ENCODE measurements at places on chromosomes 6 and 20. TPM values are rescaled to one million over a fixed set of nuclear protein-coding genes. Genes with fewer than 3 reads are reported as not detected.
A peak's percentile ranks its signal among the peaks of the same experiment; 100 is the strongest.

Gene RGS17
- 3.3 TPM for total RNA-seq

Gene SMAP1
- 18.0 TPM for total RNA-seq

Gene TREML1
- not detected for total RNA-seq

Gene USP49
- 8.0 TPM for total RNA-seq

Gene PRDM13
- not detected for total RNA-seq

Gene C6orf141
- total RNA-seq = 3.9 TPM

Gene TNXB
- 231 TPM for total RNA-seq

DNA sequence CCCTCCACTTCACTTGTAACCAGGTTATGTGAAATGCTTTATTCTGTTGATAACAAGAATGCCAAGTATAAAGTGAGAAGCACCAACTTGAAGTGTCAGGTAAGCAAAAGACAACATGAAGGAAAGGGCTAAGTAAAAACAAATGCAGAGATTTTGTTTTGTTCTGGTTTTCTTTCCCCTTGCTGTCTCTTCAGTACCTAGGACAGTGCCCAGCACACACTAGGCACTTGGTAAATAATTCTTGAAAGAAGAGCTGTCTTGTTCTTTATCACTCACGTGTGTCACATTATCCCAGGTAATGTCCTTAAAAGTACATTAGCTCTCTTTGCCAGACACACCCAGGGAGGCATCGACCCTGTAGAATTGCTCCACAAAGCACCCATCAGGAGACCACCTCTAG, 350.0 kb upstream of the IRAK1BP1 start:
- DNase-seq = no peak

DNA sequence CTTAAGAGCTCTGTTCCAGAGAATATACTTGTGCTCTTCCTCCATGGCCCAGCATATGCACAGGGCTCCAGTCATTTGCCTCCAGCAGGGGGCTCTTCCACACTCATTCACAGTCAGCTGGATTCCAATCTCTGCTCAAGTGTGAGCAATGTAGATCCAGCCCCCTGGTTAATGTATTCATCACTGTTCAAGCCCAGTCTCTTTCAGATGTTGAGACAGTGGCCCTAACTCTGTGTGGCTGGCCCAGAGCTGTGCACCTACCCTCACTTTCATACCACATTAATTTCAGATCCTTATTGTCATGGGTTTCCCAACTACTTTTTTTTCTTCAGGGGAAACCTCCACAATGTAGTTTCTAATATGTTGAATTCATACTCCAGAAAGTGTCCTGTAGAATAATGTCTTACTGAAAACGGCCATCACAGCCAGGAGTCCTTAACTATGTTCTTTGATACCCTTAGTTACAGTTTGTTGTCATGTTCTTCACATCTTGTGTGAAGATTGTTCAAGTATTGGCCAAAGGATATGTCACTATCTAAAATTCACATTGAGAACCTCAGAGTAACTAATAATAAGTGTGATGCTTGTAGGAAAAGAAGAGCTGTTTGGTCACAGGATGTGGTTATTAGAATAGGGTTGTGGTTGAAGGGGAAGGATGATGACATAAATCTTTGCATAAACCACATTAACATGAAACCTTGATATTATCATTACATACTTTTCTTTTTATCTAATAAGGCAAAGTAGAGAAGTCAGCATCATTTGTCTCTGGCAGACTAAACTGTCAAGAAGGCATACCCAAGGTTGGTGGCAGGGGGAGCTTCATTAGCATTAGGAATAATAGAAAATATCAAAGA, 14.4 kb upstream of the HLA-DQA1 start:
- peak; percentile 8 for DNase-seq

GRCh38 chr6:160134779-160135547, 13.3 kb downstream of the SLC22A1 start:
- no peak for DNase-seq

DNA sequence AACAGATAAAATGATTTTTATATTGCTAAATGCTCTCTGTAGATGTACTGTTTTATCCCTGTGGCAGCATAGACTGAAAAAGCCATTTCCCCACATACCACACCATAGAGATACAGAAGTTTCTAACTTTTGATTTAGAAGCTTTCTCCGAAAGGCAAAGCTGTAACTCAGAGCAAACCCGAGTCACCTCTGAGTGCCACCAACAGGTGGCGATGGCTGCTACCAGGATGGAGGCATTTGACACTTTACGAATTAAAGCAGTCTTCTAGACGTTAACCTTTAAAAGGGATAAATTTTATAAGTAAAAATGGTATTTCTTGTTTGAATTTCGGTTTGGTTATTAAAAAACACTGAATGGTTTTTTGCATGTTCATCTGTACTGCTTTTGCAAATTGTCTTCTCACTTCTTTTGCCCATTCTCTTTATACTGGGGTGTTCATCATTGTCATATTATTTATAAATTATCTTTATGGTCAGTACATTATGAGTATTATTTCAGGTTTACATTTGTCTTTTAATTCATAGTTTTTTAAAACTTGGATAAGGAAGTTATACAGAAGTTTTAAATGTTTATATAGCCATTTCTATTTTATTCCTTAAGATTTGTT, 201.0 kb upstream of the CEP162 start:
- DNase-seq = peak; percentile 41

DNA sequence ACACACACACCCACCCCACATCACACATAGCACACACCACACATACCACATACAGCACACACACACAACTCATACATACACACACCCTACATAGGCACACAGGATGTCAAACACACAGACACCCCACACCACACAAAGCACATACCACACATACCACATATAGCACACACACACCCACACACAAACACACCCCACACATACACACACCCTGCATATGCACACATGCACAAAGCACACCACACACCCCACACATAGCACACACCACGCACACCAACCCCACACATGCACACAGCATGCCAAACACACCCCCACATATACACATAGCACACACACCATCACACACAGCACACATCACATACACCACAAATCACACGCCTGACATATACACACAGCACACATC, 79.1 kb downstream of the RAMACL start:
- DNase-seq = no peak

GRCh38 chr20:59729506-59729905, 125.2 kb downstream of the PHACTR3 start:
- DNase-seq = no peak
